ENCODE measurements at places on chromosomes 6 and 20. TPM values are rescaled to one million over a fixed set of nuclear protein-coding genes. Genes with fewer than 3 reads are reported as not detected.

KCNQ5 gene
- polyA plus RNA-seq = 0.23 TPM

APCDD1L gene
- polyA plus RNA-seq = 13.7 TPM

SLC13A3 gene
- 19.3 TPM for polyA plus RNA-seq

CTCFL gene
- 2.8 TPM for polyA plus RNA-seq

RHAG gene
- polyA plus RNA-seq = 0.96 TPM

MCUR1 gene
- polyA plus RNA-seq = 65.1 TPM

CHRNA4 gene
- 13.3 TPM for polyA plus RNA-seq
